Hematopoietic multipotent progenitor cell treated with erythropoietin and hydrocortisone succinate and interleukin-3 and kit ligand, for 15 days (in vitro differentiated cells): ENCODE measurements at places on chromosomes 7 and 10.
A peak's percentile ranks its signal among the peaks of the same experiment; 100 is the strongest.

- no peak for DNase-seq
These were observed 131.1 kb downstream of the WDR37 start for GRCh38 chr10:1187151-1187854.

DNA sequence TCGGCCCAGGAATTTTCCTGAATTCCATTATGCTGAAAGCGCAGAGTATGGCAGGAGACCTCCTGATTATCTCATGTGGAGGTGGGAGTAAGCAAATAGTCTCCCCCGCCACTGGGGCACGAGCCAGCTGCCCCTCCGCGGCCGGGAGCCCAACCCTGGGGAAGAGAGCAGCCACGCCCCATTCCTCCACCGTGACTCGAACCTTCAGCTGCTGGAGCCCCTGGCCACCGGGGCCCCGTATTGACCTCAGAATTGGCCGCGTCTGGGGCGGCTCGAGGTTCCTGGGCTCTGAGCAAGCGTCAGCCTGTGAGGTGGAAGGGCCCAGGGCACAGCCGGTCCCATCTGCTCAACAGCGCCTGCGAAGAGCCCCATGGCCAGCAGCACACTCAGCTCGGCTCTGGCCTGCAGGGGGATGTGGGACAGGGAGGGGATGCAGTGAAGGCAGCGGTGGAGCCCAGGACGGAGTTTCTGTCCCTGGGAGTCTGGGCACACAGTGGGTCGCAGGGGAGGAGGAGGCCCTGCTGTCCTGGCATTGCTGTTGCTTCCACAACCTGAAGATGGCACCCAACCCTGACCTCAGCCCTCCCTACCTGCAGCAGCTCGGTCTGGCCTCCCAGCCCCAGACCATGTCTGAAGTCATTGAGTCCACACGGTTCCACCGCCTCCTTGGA, 97.8 kb downstream of the CHST15 start:
- DNase-seq, result no peak

- no peak for DNase-seq
These were observed 201.3 kb downstream of the SLC25A13 start for GRCh38 chr7:96120445-96121225.

- DNase-seq, result peak; percentile 36
These were observed 613 bp downstream of the MAPK8 start for GRCh38 chr10:48306870-48307710.

- DNase-seq, result peak; percentile 10
These were observed 47.6 kb downstream of the STEAP1B start for GRCh38 chr7:22452142-22452959.
